ENCODE measurements at places on chromosomes 2 and 18.

DNA sequence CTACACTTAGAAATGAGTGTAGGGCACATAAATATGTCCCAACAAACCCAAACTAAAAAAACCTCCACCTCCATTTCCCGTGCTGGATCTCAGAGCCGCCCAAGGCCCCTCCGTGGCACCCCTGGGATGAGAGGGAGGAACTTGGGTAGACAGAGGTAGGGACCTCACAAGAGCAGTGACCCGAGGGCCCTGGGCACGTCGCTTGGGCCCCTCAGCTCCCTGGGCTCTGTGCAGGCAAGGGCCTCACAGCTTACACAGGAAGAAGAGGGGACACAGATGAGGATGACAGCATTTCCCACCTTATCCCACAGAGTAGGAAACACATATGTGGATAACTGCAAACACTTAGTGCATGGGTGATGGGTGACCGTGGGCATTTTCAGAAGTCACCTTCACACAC, 93.9 kb upstream of the TPO start:
- no peaks in the 10 kb centered on the region for H3K4me1 ChIP-seq
- H3K36me3 ChIP-seq: no peaks in the 10 kb centered on the region
- H3K4me3 ChIP-seq: no peak overlapping the region

DNA sequence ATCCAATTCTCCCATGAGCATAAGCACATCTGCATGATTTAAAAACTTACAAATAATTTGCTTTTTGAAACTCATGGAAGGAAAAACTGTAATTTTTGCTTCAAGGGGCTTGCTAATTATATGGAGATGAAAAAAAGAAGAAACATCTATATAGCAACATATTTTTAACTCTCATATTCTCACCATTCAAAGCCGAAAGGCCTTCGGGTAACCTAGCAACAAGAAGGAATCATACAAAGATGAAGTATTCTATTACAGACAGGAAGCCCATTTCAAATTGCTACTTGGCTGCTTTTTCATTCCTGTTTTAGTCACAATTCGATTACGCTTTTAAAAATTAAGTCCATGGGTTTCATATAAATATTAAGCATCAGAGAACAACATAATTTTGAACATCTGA, 39.2 kb upstream of the RNU4ATAC start:
- H3K27me3 ChIP-seq: no peaks in the 10 kb centered on the region
- H3K4me1 ChIP-seq: no peaks in the 10 kb centered on the region
- no peak overlapping the region for H3K27ac ChIP-seq
- DNase-seq: no peak
- H3K36me3 ChIP-seq: no peaks in the 10 kb centered on the region

GRCh38 chr2:177520324-177520723, 127.8 kb downstream of the AGPS start:
- no peak for DNase-seq
- H3K4me3 ChIP-seq: no peak overlapping the region
- no peak overlapping the region for H3K27ac ChIP-seq
- H3K36me3 ChIP-seq: no peaks in the 10 kb centered on the region
- no peaks in the 10 kb centered on the region for H3K27me3 ChIP-seq

DNA sequence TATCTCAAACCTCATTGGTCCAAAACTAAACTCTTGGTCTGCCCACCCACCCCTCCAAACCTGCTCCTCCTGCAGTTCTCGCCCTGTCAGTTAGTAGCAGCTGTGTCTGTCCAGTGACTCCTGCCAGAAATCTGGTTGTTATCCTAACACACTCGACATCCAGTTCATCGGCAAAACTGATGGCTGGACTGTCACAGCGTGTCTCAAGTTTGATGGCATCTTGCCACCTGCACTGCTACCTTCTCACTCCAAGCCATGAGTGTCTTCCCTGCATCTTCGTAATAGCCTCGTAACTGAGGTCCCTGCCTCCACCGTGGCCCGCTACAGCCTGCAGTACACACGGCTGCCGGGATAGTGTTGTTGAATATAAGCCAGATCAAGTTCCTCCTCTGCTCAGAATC, 470.1 kb upstream of the RAB12 start:
- H3K27me3 ChIP-seq: no peaks in the 10 kb centered on the region
- H3K27ac ChIP-seq: peak overlapping the region; percentile 69
- H3K4me1 ChIP-seq: no peaks in the 10 kb centered on the region
- no peak overlapping the region for H3K4me3 ChIP-seq
- no peaks in the 10 kb centered on the region for H3K36me3 ChIP-seq

DNA sequence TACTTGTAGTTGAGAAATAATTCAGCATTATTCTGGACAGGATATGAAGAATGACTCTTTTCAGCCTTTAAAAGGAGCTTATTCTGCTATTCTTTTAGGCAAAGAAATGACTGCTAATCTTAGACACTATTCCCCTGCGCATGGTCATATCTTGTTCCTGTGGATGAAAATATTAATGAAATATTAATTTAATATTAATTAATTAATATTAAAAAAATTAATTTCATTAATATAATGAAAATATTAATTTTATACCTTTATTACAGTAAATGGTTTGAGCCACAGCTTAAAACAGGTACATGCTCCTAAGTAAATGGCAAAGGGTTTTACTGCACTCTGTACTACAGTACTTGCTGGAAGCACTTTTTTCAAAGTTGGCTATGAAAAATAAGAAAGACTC, 890.1 kb upstream of the PIK3C3 start:
- H3K4me1 ChIP-seq: no peaks in the 10 kb centered on the region
- DNase-seq: no peak
- H3K27ac ChIP-seq: no peak overlapping the region
- no peak overlapping the region for H3K4me3 ChIP-seq
- H3K36me3 ChIP-seq: no peaks in the 10 kb centered on the region
- H3K27me3 ChIP-seq: no peaks in the 10 kb centered on the region

DNA sequence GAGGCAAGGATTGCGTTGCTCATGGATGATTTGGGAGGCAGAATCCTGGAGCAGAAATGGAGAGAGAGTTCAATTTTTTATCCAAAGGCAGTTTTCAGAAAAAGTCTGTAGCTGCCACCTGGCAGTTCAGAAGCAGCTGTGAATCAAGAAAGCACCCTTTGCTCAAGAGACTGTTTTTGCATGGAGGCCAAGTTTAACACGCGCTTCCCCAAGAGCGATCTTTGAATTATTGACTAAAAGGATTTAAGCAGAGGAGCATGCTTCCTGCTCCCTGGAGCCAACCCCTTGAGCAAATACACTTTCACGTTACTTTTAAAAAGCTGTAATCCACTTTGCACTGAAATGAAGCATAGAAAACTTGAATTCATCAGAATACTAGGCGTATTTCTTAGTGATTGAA, 252.4 kb downstream of the RNF144A start:
- no peak overlapping the region for H3K27ac ChIP-seq
- H3K4me3 ChIP-seq: no peak overlapping the region
- no peak for DNase-seq
- no peaks in the 10 kb centered on the region for H3K36me3 ChIP-seq
- no peaks in the 10 kb centered on the region for H3K4me1 ChIP-seq

- no peaks in the 10 kb centered on the region for H3K4me1 ChIP-seq
- no peaks in the 10 kb centered on the region for H3K27me3 ChIP-seq
- H3K36me3 ChIP-seq: no peaks in the 10 kb centered on the region
- H3K4me3 ChIP-seq: peak overlapping the region; percentile 55
Observed at GRCh38 chr2:216082117-216082711, 495 bp downstream of the TMEM169 start.

Measured in breast epithelium (tissue), 4 donors.